Stimulated activated CD4-positive, alpha-beta T cell treated with anti-CD3 and anti-CD28 coated beads, Interleukin-15, amount 100 ng/mL, for 1 hour (primary cell): ENCODE measurements at places on chromosomes 2 and 18.

DNA sequence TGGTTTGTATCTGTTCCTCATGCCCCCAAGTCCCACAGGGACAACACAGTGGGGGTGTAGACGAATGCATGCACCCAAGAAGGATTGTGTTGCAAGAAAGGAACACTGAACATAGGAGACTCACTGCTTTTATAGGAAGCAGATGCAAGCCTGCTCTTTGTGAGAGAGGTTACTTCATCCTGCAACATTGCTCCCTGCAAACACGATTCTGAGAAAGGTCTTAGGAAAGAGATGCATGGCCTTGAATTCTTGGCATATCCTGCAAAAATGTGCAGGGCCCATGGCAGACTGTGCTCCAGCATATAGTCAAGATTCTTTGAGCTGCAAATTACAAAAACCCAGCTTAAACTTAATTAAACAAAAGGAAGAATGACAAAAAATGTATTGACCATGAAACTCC lies 312.2 kb upstream of the MGAT5 start:
- no peak for DNase-seq

- DNase-seq: no peak
These were observed 6.9 kb upstream of the POLR2D start for GRCh38 chr2:127864877-127865276.

DNA sequence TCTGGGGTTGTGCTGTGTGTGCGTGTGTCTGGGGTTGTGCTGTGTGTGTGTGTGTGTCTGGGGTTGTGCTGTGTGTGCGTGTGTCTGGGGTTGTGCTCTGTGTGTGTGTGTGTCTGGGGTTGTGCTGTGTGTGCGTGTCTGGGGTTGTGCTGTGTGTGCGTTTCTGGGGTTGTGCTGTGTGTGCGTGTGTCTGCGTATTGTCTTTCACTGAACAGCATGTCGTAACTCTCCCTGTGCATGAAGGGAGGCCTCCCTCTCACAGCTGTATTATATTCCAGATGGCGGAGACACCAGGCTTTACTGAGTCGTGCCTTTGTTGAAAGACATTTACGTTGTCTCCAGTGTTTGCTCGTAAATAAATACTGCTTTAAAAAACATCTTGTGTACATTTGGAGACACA lies 5.9 kb downstream of the ACKR3 start:
- DNase-seq: no peak

GRCh38 chr18:26473672-26474071 lies 74.7 kb downstream of the KCTD1 start:
- DNase-seq: no peak

GRCh38 chr2:234691214-234691575 lies 194.3 kb upstream of the ARL4C start:
- no peak for DNase-seq

- no peak for DNase-seq
These were observed 1.3 kb downstream of the ERICH2 start for GRCh38 chr2:170771421-170771937.

DNA sequence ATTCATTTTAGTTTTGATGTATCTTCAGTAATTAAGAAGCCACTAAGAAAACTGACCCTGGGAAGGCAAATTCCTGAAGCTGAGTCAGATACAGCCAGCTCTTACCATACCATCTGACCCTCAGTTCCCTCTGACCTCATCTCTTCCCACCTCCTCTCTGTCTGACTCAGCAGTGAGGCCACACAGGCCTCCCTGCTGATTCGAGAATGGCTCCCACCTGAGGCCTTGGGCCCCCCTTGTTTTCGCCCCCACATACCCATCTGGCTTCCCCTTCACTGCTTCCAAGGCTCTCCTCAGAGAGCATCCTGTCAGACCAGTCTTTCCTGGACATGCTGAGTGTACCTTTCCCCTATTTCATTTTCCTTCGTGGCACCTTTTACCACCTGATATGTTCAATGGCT lies 71.0 kb upstream of the CYP1B1 start:
- DNase-seq: no peak

DNA sequence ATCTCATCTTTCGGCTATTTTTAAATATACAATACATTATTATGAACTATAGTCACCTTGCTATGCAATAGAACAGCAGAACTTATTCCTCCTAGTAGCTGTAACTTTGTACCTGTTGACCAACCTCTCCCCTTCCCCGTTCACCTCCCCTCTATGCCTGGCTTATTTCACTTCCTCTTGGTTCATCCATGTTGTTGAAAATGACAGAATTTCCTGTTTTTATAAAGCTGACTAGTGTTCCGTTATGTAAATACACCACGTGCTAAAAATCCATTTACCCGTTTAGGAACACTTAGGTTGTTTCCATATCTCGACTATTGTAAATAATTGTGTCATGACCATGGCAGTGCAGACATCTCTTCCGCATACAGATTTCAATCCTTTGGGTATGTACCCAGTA lies 10.3 kb downstream of the ALPI start:
- DNase-seq: no peak

GRCh38 chr2:40434731-40435271 lies 17.1 kb downstream of the SLC8A1 start:
- no peak for DNase-seq
